Hindlimb muscle (tissue), 1 donor: ENCODE measurements at places on chromosomes 1 and 21.

- no peak for DNase-seq
These were observed 18.1 kb upstream of the MYSM1 start for GRCh38 chr1:58717979-58718378.

DNA sequence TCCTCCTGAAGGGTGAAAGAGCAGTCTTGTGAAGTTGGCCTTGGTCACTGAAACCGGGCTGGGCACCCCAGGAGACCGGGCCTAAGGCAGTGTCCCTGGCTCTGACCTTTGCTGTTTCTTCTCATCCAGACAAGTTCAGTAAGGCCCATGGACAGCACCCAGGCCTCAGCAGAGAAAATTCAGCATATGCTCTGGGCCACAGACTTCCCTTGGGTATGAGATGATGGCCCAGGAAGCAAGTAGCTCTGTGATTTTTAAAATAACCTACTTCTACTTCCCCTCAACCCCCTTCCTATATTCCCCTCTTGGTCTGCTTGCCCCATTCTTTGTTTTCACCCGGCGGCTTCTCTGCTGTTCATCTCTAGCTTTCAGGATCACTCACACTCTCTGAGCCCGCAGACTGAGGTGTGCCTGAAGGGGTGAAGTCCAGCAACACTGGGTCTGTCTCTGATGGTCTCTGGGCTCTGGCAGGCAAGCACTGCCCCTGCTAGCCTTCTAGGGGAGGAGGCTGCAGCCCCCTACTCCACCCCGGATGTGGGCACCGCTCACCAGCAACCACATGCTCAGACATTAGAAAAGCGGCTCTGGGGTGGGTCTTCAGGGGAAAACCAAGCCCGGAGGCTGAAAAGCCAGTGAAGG, 2.9 kb upstream of the GPR25 start:
- DNase-seq = no peak

- peak; percentile 75 for DNase-seq
These were observed 78.9 kb downstream of the SLC66A1 start for GRCh38 chr1:19390901-19391595.

GRCh38 chr1:101253976-101254674, 17.3 kb downstream of the S1PR1 start:
- no peak for DNase-seq

GRCh38 chr1:100613817-100614559, 76.0 kb downstream of the GPR88 start:
- no peak for DNase-seq

DNA sequence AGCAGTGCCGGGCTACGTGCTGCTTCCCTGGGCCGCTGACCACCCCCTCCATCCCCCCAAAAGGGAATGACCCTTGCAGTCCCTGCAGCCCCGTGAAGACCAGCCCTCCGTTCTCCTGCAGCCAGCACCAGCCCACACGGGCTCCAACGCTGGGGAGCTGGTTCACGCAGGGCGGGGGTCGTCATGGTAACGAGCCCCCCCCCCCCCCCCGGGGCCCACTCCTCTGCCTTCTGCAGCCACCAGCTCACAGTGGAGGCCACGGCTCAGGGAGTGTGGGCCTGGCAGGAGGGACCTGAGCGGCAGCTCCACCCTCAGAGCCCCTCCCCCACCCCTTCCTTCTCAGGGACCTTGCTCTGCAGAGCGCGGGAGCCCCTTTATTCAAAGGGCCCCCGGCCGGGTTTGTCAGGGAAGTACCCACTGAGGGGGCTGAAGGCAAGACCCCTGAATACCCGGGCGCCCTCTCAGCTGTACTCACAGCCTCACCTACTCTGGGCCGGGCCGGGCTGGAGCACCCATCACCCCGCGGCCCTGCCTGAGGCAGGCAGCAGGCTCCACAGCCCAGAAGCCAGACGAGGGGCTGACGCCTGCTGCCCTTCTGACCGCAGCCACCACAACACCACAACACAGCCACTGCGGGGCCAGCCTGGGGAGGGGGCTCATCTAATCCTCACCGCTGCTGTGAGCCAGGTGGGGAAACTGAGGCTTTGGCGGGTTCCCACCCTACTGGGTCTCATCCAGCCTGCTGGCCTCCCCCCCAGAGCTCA, 12.6 kb downstream of the MEGF6 start:
- DNase-seq = no peak

DNA sequence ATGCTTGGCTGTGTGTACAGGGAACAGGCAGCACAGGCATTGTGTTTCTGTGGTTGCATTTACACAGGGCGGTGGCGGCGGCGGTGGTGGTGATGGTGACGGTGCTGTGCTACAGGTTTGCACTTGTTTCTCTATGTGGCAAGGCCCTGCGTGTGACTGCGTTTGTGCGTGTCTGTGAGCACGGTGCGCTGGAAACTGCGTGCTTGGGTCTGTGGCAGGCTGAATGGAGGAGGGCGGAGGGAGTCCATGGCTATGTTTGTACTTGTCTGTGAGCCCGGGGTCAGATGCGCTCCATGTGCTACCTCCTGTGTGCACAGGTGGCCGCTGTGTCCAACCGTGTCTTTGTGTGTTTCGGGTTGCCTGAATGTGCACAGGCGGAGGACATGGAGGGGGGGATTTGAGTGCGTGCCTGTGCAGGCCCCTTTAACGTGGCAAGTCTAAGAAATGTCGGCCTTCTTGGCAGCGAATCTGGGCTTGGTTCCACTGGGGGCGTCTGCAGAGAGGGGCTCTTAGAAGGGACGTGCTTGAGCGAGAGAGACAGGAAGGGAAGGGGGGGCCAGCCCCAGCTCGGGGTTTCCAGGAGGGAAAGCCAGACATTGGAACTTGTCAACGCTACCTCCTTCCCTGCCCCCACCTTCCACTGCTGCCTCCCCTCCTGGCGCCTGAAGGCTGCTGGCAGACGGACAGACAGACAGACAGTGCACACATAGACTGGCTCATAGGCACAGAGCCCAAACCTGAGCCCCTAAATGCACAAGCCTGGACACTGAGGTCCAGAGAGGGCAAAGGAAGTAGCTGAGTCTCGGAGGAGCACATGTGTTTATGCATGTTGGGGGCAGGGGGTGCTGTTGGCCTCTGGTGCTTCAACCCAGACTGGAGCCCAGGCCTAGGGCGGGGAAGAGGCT, 32.7 kb upstream of the WASF2 start:
- DNase-seq = peak; percentile 74

GRCh38 chr21:29671728-29672127, 268.1 kb downstream of the GRIK1 start:
- no peak for DNase-seq

GRCh38 chr21:36579898-36580297, 100.0 kb upstream of the CLDN14 start:
- no peak for DNase-seq

DNA sequence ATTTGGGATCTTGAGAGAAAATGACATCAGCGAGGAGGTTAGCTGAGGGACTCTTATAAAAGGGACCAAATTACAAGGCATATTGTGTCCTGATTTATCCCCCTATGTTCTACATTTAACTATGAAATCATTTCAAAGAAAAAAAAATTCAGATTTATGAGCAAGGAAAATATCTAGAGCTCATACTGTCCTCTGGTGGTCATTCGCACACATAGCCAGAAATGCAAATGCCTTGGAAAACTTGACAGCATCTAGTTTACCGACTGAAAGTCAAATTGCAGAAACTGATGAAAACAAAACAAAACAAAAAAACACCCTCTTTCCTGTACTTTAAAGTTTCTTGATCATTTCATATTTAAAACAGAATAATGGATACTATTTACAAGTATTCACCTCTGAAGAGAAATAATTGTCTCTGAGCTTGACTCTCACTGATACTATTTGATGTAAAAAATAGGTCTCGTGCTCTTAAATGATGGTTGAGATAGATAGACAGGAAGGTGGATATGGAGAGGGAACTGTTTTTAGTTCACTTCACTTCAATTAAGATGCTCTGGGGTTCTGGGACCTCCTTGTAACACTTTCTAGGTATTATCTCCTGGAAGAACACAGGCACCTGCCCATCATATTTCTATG, 253.8 kb downstream of the PCP4 start:
- DNase-seq = peak; percentile 28

- DNase-seq = no peak
These were observed 14.0 kb downstream of the LAPTM5 start for GRCh38 chr1:30743584-30744059.

DNA sequence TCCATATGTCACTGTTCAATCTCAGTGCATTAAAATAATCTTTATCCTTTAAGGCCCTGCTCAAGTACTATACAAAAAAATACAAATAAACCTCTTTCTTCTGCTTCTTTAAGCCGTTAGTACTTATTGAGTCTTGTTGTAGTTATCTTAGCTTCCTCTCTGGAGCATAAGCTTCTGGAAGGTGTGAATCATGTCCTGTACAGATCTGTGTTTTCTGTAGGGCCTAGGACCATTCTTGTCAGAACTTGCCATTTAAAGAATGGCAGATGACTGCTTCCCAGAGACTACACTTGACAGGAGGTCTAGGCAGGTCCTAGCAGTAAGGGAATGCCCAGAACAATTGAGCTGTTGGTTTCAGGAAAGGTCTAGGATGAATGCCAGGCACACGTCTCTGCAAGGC, 12.9 kb downstream of the NEK7 start:
- no peak for DNase-seq

DNA sequence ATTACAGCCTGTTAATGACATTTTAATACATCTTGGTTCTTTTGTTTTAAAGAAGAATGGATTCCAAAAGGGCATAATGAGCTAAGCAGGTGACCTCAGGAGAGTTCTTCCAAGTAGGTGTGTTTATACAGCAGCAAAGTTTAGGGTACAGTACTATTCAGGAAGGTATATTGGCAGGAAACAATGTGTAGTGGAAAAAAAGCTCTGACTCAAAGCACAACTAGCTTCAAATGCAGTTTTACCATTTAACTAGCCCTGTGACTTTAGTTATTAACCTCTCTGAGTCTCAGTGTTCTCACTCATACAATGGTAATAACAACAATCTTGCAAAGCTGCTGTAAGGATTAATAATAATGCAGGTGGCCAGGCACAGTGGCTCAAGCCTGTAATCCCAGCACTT, 29.9 kb downstream of the FAF1 start:
- no peak for DNase-seq

GRCh38 chr1:25866288-25866687, 7.0 kb upstream of the AUNIP start:
- DNase-seq = no peak

- no peak for DNase-seq
These were observed 64.1 kb downstream of the HLCS start for GRCh38 chr21:36902331-36902730.

GRCh38 chr1:1092894-1093609, 18.9 kb upstream of the RNF223 start:
- DNase-seq = no peak

- DNase-seq = peak; percentile 79
These were observed 46.0 kb downstream of the RUNX1 start for GRCh38 chr21:35002879-35003722.

- DNase-seq = no peak
These were observed 8.9 kb upstream of the CTSE start for GRCh38 chr1:206032380-206033140.

GRCh38 chr1:206847337-206847834, 18.0 kb upstream of the IL20 start:
- no peak for DNase-seq

- DNase-seq = peak; percentile 14
These were observed 575.8 kb downstream of the NUF2 start for GRCh38 chr1:163897412-163898155.

GRCh38 chr1:247825362-247825761, 1.4 kb upstream of the OR14A16 start:
- DNase-seq = no peak

GRCh38 chr1:36346741-36347370, 23.4 kb upstream of the EVA1B start:
- DNase-seq = no peak

- DNase-seq = no peak
These were observed 16.6 kb upstream of the RNF19B start for GRCh38 chr1:32981003-32981901.

- no peak for DNase-seq
These were observed 10.8 kb downstream of the TRIM45 start for GRCh38 chr1:117110774-117111173.

GRCh38 chr1:167371030-167371429, 147.3 kb downstream of the CD247 start:
- DNase-seq = no peak

DNA sequence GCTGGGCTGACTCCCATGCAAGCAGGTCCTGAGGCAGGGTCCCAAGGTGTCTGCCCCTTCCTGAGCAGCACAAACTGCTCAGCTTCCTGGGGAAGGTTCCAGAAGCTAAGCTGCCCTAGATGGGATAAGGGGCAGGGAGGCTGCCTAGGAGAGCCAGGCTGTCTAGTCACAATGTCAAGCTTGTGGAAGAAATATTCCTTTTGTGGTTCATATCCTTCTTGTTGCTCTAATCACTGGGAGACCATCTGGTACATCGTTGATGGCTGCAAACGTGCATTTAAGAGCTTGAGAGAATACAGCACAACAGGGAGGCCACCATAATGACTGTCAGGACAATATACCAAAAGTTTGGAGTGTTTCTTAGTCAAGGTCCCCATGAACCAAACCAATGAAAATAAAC, 67.4 kb downstream of the SLC16A1 start:
- DNase-seq = no peak

DNA sequence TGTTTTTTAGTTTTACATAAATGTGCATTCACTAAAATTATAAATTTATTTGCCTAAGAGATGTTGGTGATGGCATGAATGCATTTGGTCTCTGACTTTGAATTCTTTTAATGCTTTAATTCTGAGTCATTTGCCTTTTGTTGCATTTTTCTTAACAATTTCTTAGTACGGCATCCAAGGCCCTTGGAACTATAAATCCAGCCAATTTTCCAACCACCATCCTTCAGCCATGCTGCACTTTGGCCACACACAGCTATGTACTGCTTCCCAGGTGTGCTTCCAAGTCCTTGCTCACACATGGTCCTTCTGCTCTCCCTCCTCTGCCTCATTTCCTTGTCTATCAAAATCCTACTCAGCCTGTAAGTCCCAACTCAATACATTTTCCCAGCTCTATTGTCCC, 161.0 kb downstream of the DHRS3 start:
- DNase-seq = no peak

GRCh38 chr1:221256773-221257172, 377.5 kb downstream of the HLX start:
- no peak for DNase-seq

- DNase-seq = peak; percentile 92
These were observed 800 bp upstream of the MMP23B start for GRCh38 chr1:1630965-1631781.
